Stimulated activated CD4-positive, alpha-beta T cell treated with anti-CD3 and anti-CD28 coated beads, Interleukin-12 subunit alpha, Interleukin-12 subunit beta, amount 100 ng/mL, for 4 hours (primary cell): ENCODE measurements at places on chromosomes 1 and 21.
A peak's percentile ranks its signal among the peaks of the same experiment; 100 is the strongest.

DNA sequence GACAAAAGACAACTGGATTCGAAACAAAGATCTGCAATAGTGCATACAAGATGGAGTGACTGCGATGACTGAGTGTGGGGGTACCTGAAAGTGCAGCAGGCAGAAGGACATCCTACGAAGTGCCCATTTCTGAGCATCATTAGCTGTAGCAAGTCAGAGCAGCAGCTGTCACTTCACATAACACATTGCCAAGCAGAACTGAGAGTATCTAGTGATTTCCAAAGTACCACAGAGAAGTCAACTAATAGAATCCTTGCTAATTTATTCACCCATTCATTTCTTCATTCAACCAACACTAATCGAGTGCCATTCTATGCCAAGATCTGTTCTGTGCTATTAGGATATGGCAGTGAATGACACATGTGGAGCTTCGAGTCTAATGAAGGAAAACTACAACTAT is 31.6 kb upstream of the CAMSAP2 start:
- no peak for DNase-seq

- DNase-seq: no peak
Observed at GRCh38 chr1:146036241-146036964, 14.9 kb upstream of the HJV start.

DNA sequence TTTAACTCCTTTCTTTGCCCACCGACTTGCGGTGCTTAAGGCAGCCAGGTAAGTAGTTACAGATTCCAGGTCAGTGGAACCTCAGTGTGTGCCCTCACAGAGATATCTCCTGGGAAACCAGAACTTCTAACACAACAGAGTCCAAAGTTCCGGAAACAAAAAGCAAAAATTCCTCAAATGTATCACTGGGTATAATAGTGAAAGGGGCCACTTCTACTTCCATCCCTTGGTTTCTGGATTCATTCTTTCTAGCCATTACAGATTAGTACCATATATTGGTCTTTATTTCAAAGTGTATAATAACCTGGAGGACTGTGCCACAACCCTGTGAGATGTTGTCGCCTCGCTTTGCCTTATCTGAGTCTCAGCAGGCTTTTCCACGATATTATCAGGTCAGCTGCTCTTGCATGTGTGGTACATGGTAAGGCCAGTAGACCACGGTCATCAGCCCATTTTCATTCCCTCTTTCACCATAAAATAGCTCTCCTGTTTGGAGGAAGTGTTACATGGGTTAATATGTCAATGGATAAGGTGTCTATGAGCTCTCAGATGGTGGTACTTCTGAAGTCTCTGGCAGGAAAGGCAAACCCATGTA is 14.9 kb upstream of the VASH2 start:
- DNase-seq: no peak

DNA sequence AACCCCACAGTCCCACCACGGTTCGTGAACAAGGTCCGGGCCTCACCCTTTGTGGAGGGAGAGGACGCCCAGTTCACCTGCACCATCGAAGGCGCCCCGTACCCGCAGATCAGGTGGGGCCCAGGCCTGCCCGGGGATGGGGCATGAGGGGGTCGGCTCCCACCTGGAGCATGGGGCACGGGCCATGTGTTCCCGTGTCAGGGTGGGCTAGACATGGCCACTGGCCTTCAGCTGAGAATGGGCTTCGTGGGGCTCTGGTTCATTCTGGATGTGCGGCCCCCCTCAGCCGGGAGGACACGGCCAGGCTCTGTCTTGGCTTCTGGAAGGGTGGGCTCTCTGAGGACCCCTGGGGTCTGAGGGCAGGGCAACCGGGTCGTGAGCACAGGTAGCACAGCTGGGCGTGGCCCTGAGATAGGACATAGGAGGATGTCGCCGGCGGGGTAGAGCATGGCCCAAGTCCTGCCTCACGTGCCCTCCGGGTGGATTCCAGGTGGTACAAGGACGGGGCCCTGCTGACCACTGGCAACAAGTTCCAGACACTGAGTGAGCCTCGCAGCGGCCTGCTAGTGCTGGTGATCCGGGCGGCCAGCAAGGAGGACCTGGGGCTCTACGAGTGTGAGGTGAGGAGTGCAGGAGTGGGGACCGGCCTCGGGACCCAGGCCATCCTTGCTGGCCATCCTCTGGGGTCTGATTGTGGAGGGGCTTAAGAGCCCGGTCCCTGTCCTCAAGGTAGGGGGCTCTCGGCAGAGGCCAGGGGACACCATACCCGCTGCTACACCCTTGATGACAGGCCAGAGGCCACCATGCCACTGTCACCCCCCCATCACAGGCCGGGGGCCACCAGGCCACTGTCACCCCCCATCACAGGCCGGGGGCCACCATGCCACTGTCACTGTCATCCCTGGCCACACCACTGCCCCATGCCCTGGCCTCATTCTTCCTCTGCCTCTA is 55.5 kb downstream of the TRIM11 start:
- no peak for DNase-seq

DNA sequence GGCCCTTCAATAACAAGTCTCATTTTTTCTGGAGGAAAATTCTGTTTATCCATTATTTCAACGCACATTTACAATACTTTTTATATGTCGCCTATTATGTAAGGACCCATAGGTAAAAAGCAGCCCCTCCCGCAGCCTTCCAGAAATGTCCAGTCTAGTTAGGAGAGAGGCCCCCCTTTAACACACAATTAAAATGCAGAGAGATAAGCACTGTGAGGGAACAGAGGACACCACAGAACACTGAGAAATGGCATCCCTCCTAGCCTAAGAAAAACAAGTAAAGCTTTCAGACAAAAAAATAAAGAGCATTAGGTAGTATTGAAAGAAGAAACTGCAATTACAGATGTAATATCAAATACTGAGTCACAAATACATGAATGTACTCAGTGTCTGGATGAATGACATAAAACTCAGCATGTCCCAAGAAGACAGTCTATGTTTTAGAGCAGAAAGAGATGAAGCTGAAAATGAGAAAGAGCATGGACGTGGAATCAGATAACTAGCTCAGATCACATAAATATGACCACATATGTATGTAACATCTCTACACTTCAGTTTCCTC is 62.9 kb downstream of the DAB1 start:
- no peak for DNase-seq

GRCh38 chr1:15683345-15684039 is 628 bp upstream of the PLEKHM2 start:
- DNase-seq: no peak

GRCh38 chr1:53183095-53183990 is 13.3 kb upstream of the CPT2 start:
- DNase-seq: no peak

DNA sequence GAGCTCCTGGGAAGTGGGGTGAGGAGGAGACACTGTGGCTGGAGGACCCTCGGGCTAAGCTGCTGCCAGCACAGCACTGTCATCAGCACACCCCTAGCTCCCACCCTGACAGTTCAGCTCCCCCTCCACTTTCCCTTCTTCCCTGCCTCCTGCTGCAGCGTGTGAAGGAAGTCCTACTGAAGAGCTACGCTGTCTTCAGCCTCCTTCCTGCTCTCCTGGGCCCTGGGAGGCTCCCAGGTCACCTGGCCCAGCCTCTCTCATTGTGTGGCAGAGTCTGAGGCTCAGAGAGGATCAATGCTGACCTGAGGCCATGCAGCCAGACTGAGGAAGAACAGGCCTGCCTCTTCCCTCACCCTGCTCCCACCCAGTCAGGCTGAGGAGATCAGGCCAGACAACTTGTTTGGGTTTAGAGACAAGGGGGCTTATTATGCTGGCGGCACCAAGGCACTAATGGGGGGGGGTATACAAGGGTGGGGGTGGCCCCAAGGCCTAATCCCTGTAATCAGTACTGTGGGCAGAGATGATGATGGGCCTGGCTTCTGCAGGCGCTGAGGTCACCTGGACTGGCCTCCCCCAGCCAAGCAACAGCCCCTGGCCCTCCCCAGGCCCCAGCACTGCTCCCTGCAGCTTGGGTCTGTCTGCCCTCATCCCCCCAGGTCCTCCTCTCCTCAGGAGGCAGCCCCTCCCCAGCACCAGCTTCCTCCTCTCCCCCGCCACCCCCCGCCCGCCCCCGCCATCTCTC is 9.1 kb downstream of the NES start:
- no peak for DNase-seq

DNA sequence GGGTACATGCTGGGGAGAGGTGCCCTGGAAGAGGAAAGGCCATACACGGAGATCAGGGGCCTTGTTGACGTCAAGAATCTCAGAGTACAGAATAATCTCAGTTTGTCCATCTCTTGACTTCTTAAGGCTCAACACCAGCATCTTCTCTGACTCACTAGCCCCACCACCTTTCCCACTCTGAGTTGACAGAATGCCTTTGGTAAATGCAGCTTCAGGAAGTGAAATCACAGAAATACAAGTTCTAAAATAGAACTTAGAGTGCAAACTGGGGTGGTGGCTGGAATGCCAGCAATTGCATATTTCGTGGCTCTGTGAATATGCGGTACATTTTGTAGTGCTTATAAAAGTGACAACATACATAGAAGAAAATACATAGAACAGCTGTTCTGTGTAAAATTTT is 1.6 kb downstream of the COG2 start:
- no peak for DNase-seq

DNA sequence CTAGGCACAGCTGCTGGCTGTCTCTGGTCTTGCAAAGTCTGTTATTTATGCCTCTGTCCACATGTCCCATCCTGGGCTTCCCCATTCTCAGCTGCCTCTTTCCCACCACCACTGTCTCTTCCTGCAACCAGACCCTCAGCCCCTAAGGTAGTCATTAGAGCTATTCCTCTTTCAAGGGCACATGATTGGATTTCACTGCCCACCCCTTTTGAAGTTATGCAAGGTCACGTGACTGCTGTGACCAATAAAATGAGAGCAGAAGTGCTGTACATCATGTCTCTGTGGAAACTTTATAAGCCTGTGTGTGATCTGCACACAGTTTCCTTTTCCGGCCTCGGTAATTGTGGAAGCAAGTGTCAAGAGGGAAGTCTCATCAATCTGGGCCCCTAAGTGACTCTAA is 136.6 kb upstream of the HMGB4 start:
- DNase-seq: no peak

DNA sequence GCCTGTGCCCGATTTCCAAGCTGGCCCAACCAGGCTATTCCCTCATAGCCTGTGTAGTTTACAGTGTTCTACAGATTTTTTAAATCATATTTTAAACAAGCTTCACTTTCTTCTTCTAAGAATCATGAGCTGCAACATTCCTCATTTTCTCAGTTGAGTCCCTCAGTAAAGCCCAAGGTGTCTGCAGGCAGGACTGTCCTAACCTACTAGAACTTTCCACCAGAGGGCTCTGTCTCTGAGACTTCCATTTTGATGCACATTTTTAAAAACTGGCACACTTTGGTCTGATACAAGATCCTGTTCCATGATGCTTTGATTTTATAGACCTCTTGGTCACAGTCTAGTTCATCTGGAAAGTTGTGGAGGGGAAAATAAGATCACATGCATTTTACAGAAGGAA is 21.6 kb upstream of the SLAMF6 start:
- DNase-seq: no peak

GRCh38 chr1:159943278-159943640 is 2.2 kb downstream of the IGSF9 start:
- DNase-seq: no peak

DNA sequence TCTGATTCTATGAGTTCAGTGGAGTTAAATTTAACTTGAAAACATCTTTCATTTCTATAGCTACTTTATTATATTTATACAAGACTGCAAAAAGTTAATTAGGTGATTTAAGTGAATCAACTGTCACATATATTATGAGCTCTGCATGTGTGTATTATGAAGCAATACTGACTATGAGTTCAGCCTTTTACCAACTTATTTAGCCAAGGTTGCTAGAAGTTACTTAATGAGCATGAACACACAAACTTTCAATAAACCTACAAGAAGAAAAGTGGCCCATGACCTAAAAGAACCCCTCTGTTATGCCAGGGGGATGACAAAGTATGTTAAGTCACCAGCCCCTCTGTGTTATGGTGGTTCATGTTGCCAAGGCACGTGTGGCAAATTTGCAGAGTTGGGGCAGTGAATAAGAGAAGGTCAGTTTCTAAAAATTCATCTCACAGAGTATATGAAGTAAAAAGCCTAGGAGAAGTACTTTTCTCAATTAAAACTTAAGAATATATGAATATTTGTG is 86.7 kb upstream of the LYPLAL1 start:
- no peak for DNase-seq

GRCh38 chr1:205321162-205321958 is at the start of gene NUAK2:
NUAK2 (minus strand) TSS chr1:205321745; CDS start chr1:205321628, 117 bp downstream.
- peak; percentile 84 for DNase-seq

DNA sequence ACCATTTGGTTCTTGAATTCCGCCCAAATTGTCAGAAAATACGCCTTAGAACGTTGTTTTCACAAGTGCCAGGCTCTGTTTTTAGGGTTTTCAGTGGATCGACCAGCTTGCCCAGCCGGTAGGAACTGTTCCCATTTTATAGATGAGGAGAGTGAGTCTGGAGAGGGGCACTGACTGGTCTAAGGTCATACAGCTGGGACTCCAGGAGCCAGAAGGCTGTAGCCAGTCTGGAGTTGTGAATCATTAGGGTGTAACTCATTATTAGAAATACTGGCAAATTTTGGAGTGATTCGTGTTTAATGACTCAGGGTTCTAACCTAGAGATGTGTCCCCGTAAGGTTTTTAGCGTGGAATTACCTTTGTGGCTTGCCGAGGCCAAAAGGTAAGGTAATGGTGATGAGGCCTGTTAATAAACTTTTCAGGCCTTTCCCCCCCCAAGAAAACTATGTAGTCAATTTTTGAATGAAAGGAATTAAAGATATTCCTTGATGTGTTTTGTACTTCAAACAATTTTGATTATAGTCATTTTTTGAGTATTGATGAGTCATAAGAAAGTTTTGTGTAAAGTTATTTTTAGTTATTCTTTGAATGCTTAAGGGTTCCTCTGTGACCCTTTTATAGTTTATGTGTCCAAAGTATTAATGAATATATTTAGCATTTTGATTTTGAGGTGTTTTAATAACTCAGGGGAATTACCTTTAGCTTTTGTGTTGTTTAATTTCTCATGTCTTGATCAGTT is 2.1 kb downstream of the DYRK1A start:
- no peak for DNase-seq

DNA sequence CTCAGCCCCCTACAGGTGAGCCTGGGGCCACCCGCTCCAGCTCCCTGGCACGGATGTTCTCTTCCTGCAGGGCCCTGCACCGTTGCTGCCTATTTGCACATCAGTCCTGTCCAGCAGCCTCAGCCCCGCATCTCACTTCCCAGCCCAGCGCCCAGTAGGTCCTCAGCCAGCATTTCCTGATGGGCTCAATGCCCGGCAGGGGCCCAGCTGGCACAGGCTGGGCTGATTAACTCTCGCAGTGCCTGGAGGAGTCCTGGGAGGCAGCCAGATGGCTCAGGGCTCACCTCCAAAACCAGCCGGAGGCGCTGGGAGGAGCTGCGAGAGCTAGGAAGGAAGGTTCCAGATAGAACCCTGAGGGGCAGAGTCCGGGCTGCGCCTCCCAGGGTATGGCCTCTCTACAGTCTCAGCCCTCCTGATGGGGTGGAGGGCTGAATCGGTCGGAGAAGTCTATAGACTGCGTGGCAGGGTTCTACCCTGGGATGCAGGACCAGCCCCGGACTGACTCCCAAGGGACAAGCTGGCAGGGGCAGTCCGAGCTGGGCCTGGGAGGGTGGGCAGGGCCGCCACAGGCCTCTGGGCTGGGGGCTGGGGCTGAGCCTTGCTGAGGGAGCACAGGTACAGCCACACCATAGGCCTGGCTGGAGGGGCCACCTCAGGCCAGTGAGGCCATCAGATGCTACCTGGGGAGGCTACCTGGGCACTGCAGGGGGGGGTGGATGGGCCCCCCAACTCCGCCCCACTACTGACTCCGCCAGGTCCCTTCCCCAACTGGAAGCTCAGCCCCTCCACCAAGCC is 19.2 kb upstream of the CLSTN1 start:
- no peak for DNase-seq

GRCh38 chr1:64470665-64471217 is 812 bp downstream of the CACHD1 start:
- peak; percentile 8 for DNase-seq

GRCh38 chr1:43867976-43868740 is 65.4 kb upstream of the ARTN start:
- no peak for DNase-seq
